ENCODE measurements at places on chromosomes 3 and 15.

DNA sequence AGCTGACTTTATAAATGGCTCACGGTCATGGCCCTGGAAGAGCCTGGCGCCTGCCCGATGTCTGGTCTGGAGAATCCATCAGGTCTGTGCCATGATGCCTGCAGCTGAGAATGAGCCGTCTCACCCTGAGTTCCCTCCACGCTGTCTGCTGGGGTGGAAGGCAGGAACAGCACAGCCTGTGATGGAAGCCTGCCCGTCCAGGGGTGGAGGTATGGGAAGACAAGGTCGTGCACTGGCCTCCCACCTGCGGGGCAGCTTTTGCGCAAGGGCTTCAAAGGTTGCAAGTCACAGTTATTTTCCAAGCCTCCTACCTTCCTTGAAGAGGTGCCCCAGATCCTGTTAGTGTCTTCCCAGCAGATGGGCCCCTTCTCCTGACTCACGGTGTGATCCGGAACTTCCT is 275.5 kb downstream of the FAM43A start:
- DNase-seq: no peak
- H3K36me3 ChIP-seq: no peaks in the 10 kb centered on the region
- H3K27ac ChIP-seq: no peak overlapping the region
- no peaks in the 10 kb centered on the region for H3K4me1 ChIP-seq
- H3K27me3 ChIP-seq: no peaks in the 10 kb centered on the region

DNA sequence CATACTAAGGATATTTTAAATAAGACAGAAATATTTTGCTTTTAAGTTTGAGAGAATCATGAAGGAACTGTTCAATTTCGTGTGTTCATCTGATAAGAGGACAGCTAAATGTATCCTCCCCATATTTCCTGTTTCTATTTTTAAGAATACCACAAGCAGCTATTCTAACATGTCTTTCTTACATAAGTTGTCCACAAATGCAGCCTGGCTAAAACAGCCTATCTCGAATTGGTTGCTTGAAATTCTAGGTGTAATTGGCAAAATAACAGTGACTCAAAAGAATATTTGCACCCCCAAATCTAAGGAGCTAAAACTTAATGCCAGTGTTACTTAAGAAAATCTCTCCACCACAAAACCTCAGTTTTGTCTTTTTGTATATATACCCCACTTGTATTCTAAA is 35.0 kb downstream of the BTLA start:
- peaks cover 5% of the 10 kb centered on the region for H3K4me1 ChIP-seq
- H3K27me3 ChIP-seq: no peaks in the 10 kb centered on the region
- no peak overlapping the region for H3K27ac ChIP-seq
- H3K4me3 ChIP-seq: no peak overlapping the region
- DNase-seq: no peak

GRCh38 chr3:57557085-57557537 is 1.0 kb downstream of the PDE12 start:
- H3K27ac ChIP-seq: no peak overlapping the region
- H3K4me3 ChIP-seq: peak overlapping the region; percentile 99
- H3K36me3 ChIP-seq: peaks cover 7% of the 10 kb centered on the region
- no peaks in the 10 kb centered on the region for H3K27me3 ChIP-seq
- peaks cover 13% of the 10 kb centered on the region for H3K4me1 ChIP-seq

DNA sequence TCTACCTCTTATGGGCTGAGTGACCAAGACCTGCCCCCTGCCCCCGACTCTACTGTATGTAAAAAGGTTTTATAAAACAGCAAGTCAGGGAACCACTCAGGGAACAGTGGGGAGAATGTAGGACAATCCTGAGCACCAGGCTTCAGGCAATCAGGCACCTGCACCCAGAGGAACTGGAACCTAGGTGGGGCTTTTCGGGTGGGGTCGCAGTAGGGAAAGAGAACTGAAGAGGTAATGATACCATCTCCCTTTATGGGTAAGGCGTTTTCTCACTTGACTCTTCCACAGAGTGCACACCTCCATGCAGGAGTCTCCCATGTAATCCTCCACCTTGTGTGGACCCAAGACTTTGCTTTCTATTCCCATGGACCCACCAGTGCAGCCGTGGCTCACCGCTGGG is 45.8 kb downstream of the MYO1E start:
- no peak for DNase-seq
- H3K27me3 ChIP-seq: no peaks in the 10 kb centered on the region
- H3K27ac ChIP-seq: no peak overlapping the region
- no peak overlapping the region for H3K4me3 ChIP-seq
- H3K36me3 ChIP-seq: no peaks in the 10 kb centered on the region
- peaks cover 21% of the 10 kb centered on the region for H3K4me1 ChIP-seq

GRCh38 chr15:66808181-66808824 is 106.3 kb downstream of the SMAD6 start:
- no peaks in the 10 kb centered on the region for H3K27me3 ChIP-seq
- no peak for DNase-seq
- H3K27ac ChIP-seq: no peak overlapping the region
- no peak overlapping the region for H3K4me3 ChIP-seq

DNA sequence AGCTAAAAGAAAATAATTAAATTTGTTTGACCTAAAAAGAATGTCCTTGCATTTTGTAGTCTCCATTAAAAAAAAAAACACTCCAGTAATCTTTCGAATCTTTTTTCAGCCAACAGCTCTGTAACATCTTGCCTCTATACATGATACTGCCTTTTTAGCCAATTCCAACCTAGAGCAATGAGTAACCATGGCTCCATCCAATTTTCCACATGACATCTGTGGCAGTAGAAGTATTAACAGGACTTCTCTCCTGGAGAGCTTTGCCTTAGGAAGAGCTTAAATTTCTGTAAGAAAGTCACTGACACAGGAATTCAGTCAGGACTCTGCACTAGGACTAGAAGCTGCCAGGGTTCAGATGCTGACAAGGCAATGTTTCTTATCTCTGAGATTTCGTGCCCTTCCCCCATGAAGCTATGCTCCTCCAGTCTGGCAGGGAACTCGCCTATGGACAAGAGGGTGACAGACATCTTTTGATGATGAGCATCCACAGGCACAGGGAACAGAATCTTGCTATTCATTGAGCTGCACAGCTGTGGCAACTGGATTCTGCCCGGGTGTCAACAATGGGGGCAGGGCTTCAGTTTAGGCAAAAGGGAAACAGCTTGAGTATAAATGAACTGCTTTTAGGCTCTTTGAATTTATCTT is 81.8 kb downstream of the ALCAM start:
- no peak overlapping the region for H3K27ac ChIP-seq
- no peak overlapping the region for H3K4me3 ChIP-seq
- no peak for DNase-seq

DNA sequence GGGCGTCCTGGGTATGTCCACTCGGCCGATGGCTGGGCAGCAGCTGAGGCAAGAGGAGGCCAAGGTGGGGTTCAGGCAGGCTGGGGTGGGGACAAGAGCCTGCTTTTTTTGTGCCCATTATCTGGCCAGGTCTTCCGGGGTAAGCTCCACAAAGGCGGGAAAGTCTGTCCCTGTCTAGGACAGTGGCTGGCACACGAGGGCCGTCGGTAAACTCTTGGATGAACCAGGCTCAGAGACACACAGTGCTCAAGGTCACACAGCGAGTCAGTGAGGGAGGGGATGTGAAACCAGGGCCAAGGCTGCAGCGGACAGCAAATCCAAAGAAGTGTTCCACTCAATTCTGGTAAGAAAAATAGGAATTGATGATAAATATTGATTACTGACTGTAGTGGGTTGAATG is 2.9 kb downstream of the DNAJB8 start:
- DNase-seq: no peak
- no peaks in the 10 kb centered on the region for H3K36me3 ChIP-seq
- no peaks in the 10 kb centered on the region for H3K27me3 ChIP-seq

DNA sequence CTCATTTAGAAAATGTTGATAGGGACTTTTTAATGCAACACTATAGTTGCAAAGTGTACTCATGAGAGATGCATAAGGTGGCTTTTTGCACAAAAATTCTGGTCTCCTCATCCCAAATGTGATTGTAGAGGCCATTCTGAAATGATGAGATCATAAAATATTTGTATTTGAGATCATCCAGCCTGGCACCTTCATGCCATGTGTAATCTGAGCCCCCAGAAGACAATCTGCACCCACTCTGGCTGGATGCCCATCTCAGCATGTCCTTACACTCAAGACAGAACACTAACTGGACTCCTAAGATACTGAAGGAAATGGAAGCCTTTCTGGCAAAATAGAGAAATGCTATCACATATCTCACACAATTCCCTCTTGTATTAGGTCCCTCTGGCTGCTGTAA is 49.2 kb downstream of the SLC7A14 start:
- no peak for DNase-seq
- no peaks in the 10 kb centered on the region for H3K36me3 ChIP-seq
- no peaks in the 10 kb centered on the region for H3K27me3 ChIP-seq
- no peaks in the 10 kb centered on the region for H3K4me1 ChIP-seq

DNA sequence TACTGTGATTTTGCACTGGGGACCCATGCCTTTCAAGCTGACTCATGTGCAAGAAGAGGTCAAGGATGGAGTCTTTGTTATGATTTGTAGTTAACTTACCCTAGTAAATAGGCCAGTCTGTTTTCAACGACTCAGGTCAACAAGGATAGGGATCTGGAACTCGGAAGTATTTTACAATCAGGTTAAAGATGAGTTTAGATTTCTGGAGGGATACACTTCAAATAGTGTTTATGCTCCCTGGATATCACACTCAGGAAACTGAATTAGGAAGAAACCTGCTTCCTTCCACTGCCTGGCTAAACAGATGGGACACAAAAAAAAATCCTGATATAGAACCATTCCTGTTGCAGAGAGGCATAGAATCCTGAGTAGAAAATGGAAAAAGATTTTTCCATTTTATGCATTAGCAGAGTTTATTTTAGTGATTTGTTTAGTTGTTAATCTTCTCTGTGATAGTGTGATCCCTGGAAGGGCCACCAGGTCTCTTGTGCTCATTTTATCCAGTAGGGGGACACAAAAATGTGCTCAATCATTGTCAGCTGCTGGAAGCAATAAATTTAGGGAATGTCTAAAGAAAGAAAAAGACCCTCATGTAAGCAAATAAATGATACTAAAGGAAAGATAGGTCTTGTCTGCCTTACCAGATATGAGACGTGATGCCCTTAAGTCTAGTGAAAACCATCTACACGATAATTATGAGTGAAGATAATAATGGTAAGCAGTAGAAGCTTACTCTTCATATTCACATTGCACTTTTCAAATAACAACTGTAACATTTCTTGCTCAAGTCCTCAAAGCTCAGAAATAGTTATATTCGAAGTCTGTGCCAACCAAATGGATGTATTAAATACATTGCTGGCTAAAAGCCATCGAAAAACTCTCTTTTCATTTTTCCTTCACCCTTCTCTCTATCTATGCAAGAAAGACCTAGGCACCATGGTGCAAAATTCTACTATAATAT is 452.1 kb upstream of the KCNMB2 start:
- peak; percentile 80 for DNase-seq
- peaks cover 17% of the 10 kb centered on the region for H3K4me1 ChIP-seq
- no peaks in the 10 kb centered on the region for H3K36me3 ChIP-seq
- no peak overlapping the region for H3K4me3 ChIP-seq
- H3K27me3 ChIP-seq: no peaks in the 10 kb centered on the region

Measured in kidney (tissue), 22 donors.